ENCODE measurements at places on chromosomes 13 and 19. TPM values are rescaled to one million over a fixed set of nuclear protein-coding genes. Genes with fewer than 3 reads are reported as not detected.

The MED16 gene
- 24.5 TPM for total RNA-seq

The ZNF829 gene
- total RNA-seq = 0.39 TPM

The CAPN12 gene
- 5.5 TPM for total RNA-seq

The NECTIN2 gene
- total RNA-seq = 79.1 TPM

The ZSCAN5A gene
- 7.5 TPM for total RNA-seq

The SLITRK1 gene
- total RNA-seq = not detected

The IGFL4 gene
- total RNA-seq = 0.30 TPM

The SGCG gene
- not detected for total RNA-seq

The UPK1A gene
- 1.0 TPM for total RNA-seq

The ZNF787 gene
- 49.1 TPM for total RNA-seq

The SBSN gene
- total RNA-seq = 3.9 TPM

The ZIK1 gene
- not detected for total RNA-seq

The KL gene
- 0.02 TPM for total RNA-seq

The ZNF699 gene
- 1.0 TPM for total RNA-seq

The CRX gene
- not detected for total RNA-seq

The KIR3DL2 gene
- not detected for total RNA-seq

The KDM4B gene
- total RNA-seq = 9.0 TPM

The KIRREL2 gene
- 0.49 TPM for total RNA-seq

The SMG9 gene
- 55.9 TPM for total RNA-seq

The MUC16 gene
- total RNA-seq = 0.03 TPM

The ZNF667 gene
- not detected for total RNA-seq

The NLRP4 gene
- total RNA-seq = not detected

The ZNF493 gene
- 0.11 TPM for total RNA-seq

The C3 gene
- total RNA-seq = 50.2 TPM

The OR4F17 gene
- not detected for total RNA-seq

The OR7A10 gene
- not detected for total RNA-seq

The GNG8 gene
- not detected for total RNA-seq

The LILRA1 gene
- total RNA-seq = not detected

The RGL3 gene
- total RNA-seq = 2.1 TPM

The FXYD1 gene
- 0.10 TPM for total RNA-seq

The GPATCH1 gene
- total RNA-seq = 13.3 TPM

The GJA3 gene
- 1.1 TPM for total RNA-seq

The ZNF534 gene
- not detected for total RNA-seq

The ZNF878 gene
- total RNA-seq = not detected

The NOVA2 gene
- total RNA-seq = 1.3 TPM

The GPR18 gene
- total RNA-seq = not detected

The TMEM161A gene
- 20.3 TPM for total RNA-seq

The CNN2 gene
- total RNA-seq = 98.9 TPM

The CDX2 gene
- total RNA-seq = 0.64 TPM

The PNMA8B gene
- not detected for total RNA-seq

The ZNF44 gene
- total RNA-seq = 0.82 TPM

The RINL gene
- 2.0 TPM for total RNA-seq

The CAMSAP3 gene
- 4.8 TPM for total RNA-seq

The USHBP1 gene
- total RNA-seq = not detected

The PHLDB3 gene
- total RNA-seq = 9.0 TPM

The CEACAM8 gene
- total RNA-seq = not detected

The LHB gene
- total RNA-seq = not detected

All from A549 treated with AZD2906 at 1 μM for 4 hours (cell line).